Dermis microvascular lymphatic vessel endothelial cell (primary cell): ENCODE measurements at places on chromosomes 7 and 10. TPM values are rescaled to one million over a fixed set of nuclear protein-coding genes. Genes with fewer than 3 reads are reported as not detected.

DNA sequence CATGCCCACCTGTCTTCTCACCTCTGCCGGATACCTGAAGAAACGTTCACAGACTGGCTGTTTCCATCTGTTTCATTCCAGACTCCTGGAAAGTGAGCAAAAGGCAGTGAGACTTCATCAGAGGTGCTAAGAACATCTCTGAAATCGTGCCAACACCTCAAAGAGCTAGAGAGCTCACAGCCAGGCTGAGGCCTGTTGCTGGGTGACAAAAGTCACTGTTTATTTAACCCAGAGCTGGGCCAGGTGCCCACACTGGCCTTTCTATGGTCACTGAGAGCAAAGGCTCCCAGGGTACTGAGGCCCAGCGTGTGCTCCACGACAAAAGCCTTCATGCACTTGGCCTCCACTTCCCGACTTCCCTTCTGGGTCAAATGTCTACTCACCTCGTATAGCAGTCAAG, 3.7 kb upstream of the NANOS1 start:
- DNase-seq = no peak

DNA sequence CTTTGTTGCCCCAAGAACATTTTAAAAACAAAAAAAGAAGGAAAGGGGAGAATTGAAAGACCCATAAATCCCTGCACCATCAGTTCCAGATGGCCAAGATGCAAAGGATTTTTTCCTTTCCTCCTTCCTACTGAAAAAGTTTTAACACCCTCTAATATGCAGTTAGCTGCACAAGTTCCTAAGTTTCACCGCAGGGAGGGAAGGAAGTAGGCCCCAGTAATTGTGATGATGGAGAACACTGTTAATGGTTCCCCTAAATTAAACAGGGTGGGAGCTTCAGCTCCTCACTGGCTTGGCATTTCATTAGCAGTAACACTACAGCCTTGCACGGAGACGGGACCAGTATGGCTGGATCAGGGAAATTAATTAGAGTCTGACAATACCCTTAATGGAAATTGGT, 63.7 kb upstream of the PPIF start:
- no peak for DNase-seq

DNA sequence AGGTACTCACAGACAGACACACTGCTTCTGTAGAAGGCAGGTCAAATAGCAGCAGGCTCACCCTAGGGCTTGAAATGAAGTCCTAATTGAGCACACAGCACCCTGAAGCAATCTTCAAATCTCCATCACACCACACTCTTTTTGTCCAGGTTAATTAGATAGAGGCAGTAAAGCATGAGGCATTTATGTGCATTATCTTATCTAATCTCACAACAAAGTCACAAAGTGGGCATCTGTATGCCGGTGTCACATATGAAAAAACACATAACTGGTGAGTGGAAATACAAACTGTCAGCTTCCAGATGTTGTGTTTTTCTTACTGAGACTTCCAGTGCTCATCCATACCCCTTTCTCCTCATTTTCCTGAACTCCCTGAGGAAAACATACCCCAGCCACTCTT, 63.8 kb upstream of the NRBF2 start:
- no peak for DNase-seq

PTN gene
- not detected in 2 replicates for total RNA-seq

GRCh38 chr10:18400906-18401245, 250.5 kb downstream of the NSUN6 start:
- DNase-seq = no peak

TMEM236 gene
- 0.38 and 0.64 TPM in 2 replicates for total RNA-seq

DNA sequence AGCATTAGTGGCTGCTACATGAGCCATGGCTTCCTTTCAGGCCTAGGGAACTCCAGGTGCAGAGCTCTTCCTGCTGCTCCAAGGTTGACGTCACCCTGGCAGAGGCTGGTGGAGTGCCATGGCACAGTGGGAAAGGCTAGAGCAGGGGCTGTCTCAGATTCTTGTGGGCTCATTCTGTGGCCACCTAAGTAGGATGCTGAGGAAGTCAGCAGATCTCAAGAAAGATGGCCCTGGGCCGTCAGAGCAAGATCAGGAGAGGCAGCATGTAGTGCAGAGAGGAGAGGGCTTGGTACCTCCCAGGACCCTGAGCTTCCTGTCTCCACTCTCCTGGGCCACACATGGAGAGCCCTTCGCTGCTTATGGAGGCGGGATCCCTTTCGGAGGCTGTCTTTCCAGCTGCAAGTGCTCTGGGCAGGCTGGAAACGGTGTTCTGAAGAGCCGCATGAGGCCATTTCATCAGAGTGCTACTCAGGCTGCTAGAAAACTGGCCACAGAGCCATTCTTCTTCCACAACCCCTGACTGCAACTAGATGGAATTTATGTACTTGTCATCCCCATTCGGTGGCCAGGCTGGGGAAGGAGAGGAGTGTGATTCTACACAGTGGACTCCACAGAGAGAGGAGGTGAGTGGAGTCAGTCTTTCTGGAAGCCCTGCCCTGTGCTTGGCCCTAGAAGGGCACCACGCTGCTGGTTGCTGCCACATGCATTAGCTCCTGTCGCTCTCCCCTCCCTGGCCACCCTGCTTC, 304.2 kb downstream of the RPS24 start:
- no peak for DNase-seq

ESYT2 gene
- 40.3 and 43.5 TPM in 2 replicates for total RNA-seq

ARHGAP21 gene
- total RNA-seq = 67.1 and 122 TPM in 2 replicates

- DNase-seq = no peak
Observed at GRCh38 chr7:38142736-38143135, 35.3 kb upstream of the STARD3NL start.

GRCh38 chr7:101058355-101058754, 26.9 kb upstream of the TRIM56 start:
- peak; percentile 67 for DNase-seq

OR2A7 gene
- total RNA-seq = under 0.01 TPM in 1 of 2 replicates, not detected in the other

- DNase-seq = peak; percentile 84
Observed at GRCh38 chr7:12731214-12731656, 43.8 kb downstream of the ARL4A start.

DNA sequence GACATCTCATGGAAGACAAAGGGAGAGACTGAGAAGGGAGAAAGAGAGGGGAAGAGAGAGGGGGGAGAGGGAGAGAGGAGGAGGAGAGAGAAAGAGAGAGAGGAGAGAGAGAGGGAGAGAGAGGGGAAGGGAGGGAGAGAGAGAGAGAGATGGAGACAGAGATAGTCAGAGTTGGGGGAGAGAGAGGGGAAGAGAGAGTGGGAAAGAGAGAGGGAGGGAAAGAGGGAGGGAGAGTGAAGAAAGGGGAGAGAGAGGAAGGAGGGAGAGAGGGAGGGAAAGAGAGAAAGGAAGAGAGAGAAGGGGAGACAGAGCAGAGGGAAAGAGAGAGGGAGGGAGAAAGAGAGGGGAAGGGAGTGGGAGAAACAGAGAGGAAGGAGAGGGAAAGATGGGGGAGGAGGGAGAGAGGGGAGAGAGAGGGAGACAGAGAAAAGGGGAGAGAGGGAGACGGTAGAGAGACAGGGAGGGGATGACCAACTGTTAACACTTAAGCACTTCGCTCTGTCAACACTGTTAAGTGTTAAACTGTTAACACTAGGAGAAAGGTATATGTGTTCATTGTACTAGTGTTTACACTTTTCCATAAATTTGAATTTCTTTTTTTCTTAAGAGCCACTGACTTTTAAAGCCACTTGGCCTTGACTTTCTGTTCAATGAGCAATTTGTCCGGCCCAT, 21.8 kb upstream of the SDK1 start:
- DNase-seq = no peak

DNA sequence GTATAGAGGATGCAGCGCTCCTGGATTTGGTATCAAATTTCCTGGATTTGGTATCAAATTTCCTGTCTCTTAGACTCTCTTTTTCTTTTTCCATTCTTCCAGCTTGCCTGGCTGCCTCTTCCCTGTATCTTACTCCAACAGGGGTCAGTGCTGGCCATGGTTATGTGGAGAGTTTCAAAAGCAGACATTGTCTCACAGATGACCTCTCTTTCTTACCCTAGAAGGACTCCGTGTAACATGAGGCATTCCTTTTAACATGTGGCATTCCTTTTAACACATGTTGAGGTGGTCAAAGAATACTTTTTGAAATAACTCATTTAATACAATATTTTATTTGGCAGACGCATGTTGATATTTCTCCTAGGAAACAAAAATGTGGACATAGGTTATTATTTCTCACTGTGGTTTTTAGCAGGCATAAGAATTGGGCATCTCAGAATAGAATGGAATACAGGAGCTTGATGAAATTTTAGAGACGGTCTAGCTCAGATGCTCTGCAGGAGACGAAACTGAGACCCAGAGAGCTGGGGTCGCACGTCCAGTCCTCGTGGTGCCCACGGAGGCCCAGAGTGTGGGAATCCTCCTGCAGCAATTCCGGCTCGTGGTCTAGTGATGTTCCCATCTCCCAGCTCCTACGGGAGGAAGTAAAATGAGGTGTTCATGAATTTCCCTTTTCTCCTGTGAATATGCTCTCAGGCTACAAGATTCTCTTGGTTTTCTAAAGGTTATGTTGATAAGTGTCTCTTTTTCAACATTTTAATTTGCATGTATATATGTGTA, 59.6 kb upstream of the PITRM1 start:
- DNase-seq = no peak

SH2B2 gene
- 0.51 and 0.76 TPM in 2 replicates for total RNA-seq

MMD2 gene
- total RNA-seq = not detected in 2 replicates

GRCh38 chr10:42744134-42744701, 38.4 kb upstream of the BMS1 start:
- DNase-seq = no peak

- no peak for DNase-seq
Observed at GRCh38 chr10:23522345-23522744, 83.5 kb downstream of the OTUD1 start.

TYW1B gene
- 1.4 and 3.7 TPM in 2 replicates for total RNA-seq

- no peak for DNase-seq
Observed at GRCh38 chr7:1846331-1847065, 176.4 kb downstream of the ELFN1 start.
